NCI-H1694 (cell line): ENCODE measurements at places on chromosomes 12 and 14.

- DNase-seq: no peak
Observed at GRCh38 chr12:49294086-49294803, 702 bp upstream of the PRPH start.

GRCh38 chr12:68370006-68370590, 37.9 kb upstream of the MDM1 start:
- DNase-seq: no peak

GRCh38 chr14:97625477-97625876, 828.3 kb downstream of the VRK1 start:
- DNase-seq: peak; percentile 18

DNA sequence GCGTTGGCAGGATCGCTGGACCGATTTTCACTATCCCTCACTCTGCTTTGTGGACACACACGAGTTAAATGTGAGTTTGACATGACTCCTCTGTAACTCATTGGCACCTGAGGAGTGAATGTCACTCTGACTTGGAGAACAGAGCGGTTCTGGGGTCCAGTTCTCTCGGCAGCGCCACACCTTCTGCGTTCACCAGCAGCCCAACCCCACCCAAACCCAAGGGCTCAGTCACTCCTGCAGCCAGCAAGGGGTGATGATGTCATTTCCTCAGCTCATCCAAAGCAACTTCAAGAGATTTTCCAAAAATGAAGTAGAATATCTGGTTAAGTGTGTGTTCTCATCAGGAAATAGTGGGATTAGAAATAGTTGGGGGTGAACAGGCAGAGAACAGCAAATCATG, 36.3 kb downstream of the ADGRD1 start:
- DNase-seq: no peak

- DNase-seq: no peak
Observed at GRCh38 chr12:44502681-44503080, 373.4 kb downstream of the NELL2 start.

DNA sequence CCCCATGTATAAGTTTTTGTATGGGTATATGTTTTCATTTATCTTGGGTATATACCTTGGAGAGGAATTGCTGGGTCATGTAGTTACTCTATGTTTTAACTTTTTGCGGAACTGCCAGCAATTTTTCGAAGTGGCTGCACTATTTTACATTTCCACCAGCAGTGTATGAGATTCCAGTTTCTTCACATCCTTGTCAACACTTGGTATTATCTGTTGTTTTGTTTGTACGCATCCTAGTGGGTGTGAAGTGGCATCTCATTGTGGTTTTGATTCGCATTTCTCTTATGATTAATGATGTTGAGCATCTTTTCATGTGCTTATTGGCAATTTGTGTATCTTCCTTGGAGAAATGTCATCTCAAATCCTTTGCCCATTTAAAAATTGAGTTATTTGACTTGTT, 6.9 kb downstream of the ANKRD13A start:
- no peak for DNase-seq

GRCh38 chr14:65044596-65044959, 57.7 kb downstream of the MAX start:
- no peak for DNase-seq

GRCh38 chr12:14460212-14460841, 94.8 kb downstream of the ATF7IP start:
- no peak for DNase-seq

- no peak for DNase-seq
Observed at GRCh38 chr12:80045594-80045993, 53.7 kb upstream of the OTOGL start.

- no peak for DNase-seq
Observed at GRCh38 chr14:68014771-68015170, 195.2 kb downstream of the RAD51B start.

DNA sequence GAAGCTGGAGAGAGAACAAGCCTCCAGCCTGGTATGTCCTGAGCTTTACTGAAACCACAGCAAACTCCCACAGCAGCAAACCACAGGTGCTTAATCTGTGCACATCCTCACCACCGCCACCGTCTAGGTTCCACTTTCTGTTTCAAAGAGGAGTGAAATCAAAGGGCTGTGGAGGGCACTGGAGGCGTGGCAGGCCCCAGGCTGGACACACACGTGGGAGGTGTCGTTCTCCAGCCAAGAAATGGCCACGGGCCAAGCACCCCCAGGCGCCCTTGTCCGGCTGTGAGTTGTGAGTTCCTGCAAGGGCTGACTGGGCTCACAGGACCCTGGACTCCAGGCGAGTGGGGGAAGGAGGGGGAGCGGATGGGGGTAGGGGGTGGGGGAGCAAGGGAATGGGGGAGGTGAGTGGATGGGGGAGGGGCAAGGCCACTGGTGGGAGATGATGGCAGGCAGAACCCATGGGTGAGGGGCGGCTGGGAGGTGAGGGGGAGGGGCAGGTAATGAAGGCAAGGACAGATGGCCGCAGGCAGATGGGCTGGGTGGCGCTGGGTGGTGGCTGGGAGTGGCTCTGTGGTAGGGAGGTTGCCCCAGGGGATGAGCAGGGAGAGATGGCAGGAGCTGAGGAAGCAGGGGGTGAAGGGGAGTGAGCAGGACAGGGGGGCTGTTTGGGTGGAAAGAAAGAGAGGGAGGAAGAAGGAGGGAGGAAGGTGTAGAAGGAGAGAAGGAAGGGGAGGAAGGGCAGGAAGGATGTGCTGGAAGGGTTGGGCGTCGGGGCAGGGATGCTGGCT, 86.7 kb downstream of the NCOR2 start:
- peak; percentile 61 for DNase-seq

DNA sequence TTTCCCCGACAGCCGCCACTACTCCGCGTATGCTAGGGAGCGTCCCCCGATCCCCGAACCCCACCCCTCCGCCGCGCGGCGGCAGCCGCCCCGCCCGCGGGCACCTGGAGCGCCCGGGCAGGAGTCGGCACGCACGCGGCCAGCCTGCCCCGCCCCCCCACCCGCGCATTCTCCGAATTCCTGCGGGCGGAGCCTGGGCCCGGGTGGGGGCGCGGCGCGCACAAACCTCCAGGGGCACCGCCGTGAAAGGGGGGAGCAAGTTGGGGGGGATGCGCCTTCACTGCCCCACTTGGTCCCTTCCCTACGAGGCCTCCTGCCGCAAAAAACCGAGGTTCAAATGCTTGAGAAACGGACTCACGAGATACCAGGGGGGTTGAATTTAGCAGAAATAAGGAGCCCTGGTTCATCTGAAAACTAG, 1.7 kb downstream of the AJUBA start:
- no peak for DNase-seq

DNA sequence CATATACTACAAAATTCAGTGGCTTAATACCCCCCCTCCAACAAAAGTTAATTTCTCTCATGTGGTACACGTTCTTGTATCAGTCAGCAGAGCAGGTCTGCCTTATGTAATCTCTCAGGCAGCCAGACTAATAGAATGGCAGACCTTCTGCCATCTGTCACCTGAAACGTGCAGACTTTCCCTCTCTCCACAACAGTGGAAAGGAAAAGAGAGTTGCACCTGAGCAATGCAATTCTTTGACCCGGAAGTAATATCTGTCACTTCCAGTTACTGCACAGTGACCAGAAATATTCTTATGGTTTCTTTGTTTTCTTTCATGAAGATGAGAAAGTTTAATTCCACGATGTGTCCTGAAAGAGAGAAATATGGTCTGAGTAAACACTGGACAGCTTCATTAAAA, 14.4 kb downstream of the KERA start:
- DNase-seq: peak; percentile 13

GRCh38 chr12:116916714-116917114, 6.0 kb downstream of the FBXW8 start:
- DNase-seq: no peak

DNA sequence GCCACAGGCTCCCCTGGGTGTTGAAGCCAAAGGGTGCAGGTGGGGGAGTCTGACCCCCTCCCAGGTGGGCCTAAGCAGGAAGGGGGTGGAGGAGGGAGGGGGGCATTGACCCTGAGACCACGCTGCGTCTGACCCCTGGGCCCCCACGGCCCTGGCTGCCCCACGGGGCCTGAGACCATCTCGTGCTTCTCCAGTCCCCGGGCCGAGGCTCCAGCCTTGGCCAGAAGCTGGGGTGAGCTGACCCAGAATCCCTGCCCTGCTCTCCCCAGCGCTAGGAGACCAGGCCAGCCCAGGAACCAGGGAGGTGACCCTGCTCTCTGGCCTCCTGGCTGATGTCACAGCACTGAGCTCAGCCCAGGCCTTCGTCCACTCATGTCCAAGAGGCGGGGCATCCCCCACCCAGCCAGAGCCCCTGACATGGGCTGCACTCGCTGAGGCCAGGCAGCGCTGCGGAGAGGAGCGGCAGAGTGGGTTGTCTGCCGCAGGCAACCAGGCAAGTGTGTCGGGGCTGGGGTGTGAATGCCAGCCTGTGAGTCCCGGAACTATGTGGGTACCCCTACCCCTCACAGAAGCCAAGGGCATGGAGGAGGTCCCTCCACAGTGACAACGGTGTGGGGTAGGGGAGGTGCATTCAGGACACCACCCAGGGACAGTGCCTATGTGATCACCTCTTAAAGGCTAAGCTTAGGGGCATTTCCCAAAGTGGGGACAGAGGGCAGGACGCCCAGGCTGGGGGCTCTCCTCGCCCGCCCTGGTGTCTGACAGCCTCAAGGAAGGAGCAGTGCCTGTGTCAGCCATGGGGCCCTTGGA, 6.3 kb downstream of the TRMT61A start:
- DNase-seq: no peak

DNA sequence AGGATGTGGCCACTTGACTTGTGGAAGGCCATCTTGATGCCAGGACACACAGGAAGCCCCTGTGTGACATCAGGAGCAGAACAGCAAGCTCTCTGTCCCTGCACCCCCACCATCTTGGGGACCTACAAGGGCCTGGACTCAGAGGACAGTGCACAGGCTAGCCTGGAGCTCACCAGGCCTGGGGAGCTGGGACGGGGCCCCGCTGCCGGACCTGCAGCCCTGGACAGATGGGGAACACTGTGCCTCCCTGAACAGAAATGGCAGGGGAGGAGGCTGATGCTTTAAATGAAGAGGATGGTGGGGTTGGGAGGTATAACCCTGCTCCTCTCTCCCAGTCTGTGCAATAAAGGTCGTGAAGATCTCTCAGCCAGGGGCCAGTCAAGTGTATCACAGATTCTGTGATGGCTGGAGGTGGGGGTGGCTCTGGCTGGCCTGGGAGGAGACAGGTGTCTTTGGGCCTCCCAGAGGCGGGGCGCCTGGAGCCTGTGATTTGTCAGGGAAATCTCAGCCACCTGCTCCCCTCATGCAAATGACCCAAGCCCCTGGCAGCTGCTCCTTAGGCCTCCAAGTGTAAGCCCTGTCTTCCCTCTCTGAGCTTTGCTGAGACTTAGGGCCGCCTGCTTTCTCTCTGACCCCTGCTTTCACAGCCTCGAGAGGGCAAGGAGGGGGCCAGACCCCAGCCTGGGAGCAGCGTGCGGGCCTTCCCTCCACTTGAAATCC, 1.1 kb upstream of the GNB3 start:
- DNase-seq: no peak

DNA sequence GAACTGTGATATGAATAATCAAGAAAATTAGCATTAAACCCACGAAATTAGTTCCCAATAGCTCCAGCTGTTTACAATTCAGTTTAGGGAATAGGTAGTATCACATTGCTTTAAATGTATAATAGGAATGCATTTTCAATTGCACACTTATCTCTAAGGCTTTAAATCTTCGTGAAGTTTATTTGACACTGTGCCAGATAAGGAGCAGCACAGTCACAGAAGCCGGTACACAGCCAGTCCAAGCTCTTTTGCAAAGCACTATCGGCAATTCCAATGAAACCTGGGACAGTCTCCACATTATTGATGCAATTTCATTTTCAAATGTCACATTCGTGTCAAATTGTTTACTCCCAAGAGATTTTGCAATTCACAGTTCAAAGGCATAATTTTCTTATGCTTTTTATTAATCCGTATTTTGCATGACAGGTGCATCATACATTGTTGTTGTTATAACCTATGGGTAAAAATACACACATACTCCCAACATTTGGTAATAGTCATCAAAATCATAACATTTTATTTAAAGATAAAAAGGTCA, 602.8 kb downstream of the RPS29 start:
- no peak for DNase-seq

- no peak for DNase-seq
Observed at GRCh38 chr14:101064121-101064661, 160.7 kb upstream of the RTL1 start.

- no peak for DNase-seq
Observed at GRCh38 chr12:4615667-4616066, 33.2 kb downstream of the AKAP3 start.

- no peak for DNase-seq
Observed at GRCh38 chr12:77435446-77436091, 370.2 kb upstream of the E2F7 start.

- no peak for DNase-seq
Observed at GRCh38 chr12:113744802-113745395, 221.2 kb downstream of the RBM19 start.

DNA sequence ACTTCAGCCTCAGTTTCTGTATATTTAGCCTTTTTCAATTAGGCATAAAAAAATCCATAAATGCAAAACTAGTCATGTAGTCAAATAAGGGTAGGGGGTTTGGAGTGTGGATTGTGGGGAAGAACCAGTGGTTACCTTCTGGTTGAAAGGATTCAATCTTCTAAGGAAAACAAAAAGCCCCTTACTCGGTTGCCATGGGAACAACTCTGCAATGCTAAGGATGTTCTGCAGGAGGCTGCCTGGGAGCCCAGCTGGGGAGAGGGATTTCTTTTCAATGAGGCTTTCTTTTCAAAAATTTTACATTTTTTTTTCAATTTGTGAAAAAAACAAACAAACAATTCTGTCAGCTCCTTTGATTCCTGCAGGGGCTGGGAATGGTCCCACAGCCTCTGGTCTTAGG, 67.2 kb downstream of the SLC8A3 start:
- DNase-seq: no peak

DNA sequence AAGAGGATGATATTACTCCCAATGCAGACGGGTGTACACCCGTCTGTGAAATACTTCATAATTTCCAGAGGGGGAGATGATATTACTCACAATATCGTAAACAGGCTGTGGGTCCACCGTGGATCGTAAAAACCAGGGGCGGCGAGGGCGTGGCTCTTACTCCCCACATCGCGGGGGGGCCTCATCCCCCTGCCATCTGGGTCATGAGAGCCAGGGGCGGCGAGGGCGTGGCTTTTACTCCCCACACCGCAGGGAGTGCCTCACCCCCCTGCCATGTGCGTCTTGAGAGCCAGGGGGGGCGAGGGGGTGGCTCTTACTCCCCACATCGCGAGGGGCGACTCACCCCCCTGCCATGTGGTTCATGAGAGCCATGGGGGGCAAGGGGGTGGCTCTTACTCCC, 86.2 kb upstream of the GNG2 start:
- DNase-seq: no peak
